ENCODE measurements at places on chromosomes 11 and 22.

DNA sequence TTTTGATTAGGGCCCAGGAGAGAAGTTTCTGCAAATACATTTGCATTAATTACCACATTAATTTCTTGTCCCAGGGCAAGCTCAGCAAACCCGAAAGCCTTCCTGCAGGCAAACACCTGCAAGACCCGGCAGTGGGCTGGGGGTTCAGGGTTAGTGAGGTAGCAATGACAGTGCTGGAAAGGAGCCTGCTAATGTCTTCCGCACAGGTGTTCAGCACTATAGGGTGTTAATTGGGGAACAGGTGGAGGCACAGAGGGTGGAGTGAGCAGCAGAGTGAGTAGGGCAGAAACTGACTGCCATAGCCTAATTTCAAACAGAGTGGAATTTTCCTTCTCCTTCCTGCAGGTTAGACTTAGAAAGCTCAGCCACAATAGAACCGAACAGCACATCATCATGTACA, 50.9 kb upstream of the UBASH3B start:
- DNase-seq = no peak

GRCh38 chr11:3165152-3165705, at the start of gene OSBPL5:
Gene OSBPL5 (minus strand): TSS chr11:3165310. CDS start chr11:3129148, 36,162 bp downstream.
- DNase-seq = peak; percentile 65

GRCh38 chr11:14552089-14552488, 31.9 kb upstream of the PSMA1 start:
- no peak for DNase-seq

DNA sequence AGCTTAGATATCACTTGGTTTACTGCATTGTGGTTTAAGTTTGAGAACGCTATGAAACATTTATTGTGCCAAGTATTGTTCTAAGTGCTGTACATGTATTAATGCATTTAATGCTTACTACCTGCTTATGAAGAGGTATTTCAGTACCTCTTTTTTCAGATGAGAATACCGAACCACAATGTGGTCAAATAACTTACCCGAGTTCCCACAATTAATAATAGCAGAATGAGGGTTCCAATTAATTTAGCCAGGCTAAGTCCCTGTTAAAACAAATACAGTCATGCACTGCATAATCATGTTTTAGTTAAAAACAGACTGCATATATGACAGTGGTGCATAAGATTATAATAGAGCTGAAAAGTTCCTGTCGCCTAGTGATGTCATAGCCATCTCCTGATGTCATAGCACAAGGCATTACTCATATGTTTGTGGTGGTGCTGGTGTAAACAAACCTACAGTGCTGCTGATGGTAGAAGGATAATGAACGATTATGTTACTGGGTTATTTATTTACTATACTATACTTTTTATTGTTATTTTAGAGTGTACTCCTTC, 4.3 kb downstream of the ZC3H12C start:
- no peak for DNase-seq

DNA sequence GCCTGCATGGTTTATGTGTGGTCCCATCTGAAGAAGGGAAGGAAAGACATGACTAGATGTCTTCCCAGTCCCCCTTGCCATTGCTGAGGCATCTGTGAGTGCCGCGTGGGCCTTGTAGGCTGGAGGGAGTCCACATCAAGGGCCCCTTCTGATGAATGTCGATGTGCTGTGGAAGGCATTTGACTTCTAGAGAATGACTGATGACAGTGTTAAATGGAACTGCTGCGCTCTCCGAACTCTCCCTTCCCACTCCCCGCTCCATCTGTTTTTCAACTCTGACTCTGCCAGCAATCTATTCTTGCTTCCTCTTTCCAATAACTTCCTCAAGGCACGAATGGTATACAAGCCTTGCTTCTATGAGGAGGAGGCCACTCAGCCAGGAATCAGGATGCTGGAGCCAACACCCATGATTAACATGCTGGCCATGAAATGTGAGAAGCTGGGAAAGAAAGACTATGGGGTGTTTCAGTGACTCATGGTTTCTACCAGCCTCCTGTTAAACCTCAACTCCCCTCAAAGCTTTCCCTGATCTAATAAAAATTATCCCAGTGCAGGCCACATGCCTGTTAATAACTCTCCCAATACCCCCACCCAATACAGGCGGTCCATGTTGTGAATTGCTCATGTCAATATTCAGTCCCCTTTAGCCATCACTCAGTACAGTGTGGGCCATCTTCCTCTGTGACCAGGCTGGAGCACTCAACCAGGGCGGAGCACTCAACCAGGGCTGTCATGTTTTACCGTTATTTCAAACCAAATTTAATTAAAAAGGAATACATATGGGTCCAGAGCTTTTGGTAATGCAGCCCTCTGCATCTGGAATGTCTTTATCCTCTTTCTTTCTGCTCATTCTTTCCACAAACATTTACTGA, 46.4 kb upstream of the TBCEL start:
- DNase-seq = no peak

DNA sequence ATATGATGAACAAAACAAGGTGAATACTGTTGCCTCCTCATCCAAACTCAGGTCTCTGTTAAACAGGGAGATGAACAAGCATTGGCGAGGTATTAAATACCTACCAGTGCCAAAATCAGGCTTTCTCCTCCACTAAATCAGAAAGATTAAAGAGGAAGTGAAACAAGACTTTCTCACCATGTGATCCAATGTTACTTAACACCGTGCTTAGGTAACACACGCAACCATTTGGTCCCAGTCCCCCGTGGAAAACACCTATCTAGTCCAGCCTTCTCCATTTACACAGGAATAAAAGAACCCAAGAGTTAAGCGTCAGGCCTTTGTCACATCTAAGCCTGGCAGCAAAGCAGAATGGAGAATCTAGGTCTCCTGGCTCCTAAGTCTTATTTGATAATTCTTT, 34.5 kb downstream of the TENM4 start:
- DNase-seq = no peak

DNA sequence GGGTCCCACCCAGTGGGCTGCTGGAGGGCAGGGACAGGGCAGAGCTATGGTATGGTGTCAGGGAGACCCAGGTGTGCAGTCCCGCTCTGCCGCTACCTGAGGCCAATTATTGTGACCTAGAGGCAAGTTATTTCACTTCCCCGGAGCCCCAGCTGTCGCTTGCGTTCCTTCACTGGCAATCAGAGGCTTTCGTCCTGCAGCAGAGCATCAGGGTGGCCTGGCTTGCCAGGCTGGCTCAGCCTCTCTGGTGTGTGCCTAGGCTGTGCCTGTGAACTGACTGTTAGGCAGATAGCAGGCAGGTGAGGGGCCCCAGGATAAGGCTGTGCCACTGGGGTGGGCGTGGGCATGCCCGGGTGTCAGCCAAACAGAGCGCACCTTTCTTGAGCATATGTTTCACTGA, 31.4 kb downstream of the GLB1L2 start:
- no peak for DNase-seq

- peak; percentile 19 for DNase-seq
Observed at GRCh38 chr11:120660024-120660565, 148.5 kb downstream of the GRIK4 start.

DNA sequence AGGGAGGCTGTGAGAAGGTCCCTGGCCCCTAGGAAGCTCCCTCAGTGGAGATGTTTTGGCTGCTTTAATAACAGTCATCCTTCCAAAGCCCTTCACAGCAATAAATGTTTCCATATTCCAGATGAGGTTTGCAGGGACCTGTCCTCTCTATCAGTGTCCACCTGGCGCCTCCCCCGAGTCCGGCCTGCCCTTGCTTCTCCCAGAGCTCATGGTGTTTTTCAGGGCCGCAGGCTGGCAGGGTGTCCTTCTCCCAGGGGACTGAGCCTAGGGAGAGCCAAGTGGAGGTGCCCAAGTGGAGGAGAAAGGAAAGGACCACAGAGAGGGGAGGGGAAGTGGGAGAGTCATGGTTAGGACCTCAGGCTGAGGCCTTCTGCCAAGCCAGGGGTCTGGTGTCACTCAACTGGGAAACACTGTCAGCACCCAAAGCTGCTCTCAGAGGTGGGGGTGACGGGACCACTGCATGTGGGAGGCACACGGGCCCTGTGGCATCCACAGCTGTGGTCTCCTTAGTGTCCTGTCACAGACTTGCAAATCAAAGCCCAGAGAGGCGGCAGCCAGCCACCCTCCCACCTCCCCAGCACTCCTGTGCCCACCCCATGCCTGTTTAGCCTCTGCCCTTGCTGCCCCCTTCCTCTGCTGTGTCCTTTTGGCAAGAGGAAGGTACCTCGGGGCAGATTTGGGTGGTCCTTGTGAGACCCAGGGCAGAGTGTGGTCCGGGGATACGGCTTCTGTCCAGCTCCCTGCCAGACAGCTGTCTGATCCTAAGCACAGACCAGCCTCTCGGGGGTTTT, 6.4 kb downstream of the DERL3 start:
- DNase-seq = no peak

GRCh38 chr22:40007853-40008710, 13.3 kb downstream of the FAM83F start:
- DNase-seq = no peak

GRCh38 chr11:125807909-125808308, 20.0 kb downstream of the PATE3 start:
- no peak for DNase-seq

GRCh38 chr11:10592331-10592730, 23.9 kb upstream of the LYVE1 start:
- DNase-seq = no peak

- DNase-seq = no peak
Observed at GRCh38 chr22:36907253-36908195, 5.9 kb upstream of the CSF2RB start.

DNA sequence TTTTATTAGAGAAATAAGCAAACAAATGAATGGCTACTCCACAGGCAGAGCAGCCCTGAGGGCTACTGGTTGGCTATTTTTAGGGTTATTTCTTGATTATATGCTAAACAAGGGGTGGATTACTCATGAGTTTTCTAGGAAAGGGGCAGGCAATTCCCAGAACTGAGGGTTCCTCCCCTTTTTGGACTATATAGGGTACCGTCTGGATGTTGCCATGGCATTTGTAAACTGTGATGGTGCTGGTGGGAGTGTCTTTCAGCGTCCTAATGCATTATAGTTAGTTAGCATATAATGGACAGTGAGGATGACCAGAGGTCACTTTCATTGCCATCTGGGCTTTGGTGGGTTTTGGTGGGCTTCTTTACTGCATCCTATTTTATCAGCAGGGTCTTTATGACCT, 19.2 kb downstream of the SLC22A6 start:
- no peak for DNase-seq

GRCh38 chr11:45812581-45813548, 7.9 kb downstream of the SLC35C1 start:
- DNase-seq = no peak

GRCh38 chr22:32775957-32776356, 25.5 kb upstream of the TIMP3 start:
- DNase-seq = no peak

DNA sequence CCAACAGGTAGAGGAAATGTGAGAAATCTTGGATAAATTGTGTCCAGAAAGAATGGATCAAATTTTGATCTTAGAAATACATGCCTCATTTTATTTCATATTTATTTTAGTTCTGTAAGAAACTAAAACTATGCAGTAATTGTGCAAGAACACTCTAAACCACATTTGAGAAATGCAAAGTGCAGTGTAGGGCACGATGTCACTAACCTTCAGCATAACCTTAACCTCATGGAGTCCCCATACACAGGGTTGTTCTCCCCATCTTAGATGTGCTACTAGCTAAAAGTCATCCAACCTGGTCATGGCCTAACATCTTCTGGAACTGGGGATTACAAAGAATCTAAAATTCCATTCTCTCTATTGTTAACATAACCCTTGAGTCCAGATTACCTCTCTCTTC, 48.4 kb upstream of the ARHGAP42 start:
- DNase-seq = no peak

DNA sequence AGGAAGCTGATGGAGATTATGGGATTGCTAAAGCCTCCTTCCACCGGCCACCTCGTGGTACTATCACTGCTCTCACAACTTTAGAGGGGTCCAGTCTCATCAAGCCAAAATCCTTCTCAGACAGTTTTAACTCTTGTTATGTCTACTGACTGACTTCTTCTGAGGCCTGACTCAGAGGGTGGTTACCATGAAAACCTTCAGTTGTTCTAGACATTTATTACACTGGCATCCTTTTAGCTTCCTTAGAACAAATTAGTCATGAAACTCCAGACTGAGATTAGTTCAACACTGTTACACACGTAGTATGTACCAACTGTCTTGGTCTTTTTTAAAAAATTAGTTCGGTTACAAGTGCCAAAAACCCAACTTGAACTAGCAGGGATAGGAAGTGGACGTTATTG, 7.5 kb downstream of the DIXDC1 start:
- no peak for DNase-seq

- no peak for DNase-seq
Observed at GRCh38 chr11:6642957-6643356, 12.7 kb downstream of the DCHS1 start.

DNA sequence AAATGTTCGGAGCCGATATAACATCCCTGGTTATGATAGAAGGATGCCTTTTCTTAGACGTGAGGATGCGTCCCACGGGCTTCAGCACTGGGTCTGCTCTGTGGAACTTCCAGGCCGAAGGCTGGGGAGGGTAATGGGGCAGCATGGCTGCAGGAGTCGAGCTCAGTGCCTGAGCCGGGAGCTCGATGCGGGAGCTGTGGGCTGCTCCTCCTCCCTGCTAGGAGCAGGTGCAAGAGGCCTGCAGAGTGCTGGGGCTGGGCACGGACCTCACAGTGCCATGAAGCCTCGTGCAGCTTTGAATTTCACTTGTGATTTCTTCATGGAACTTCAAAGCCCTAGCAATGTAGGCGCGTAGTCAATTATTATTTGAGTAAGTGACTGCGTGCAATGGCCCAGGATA, 6.0 kb downstream of the TUBA8 start:
- DNase-seq = no peak

DNA sequence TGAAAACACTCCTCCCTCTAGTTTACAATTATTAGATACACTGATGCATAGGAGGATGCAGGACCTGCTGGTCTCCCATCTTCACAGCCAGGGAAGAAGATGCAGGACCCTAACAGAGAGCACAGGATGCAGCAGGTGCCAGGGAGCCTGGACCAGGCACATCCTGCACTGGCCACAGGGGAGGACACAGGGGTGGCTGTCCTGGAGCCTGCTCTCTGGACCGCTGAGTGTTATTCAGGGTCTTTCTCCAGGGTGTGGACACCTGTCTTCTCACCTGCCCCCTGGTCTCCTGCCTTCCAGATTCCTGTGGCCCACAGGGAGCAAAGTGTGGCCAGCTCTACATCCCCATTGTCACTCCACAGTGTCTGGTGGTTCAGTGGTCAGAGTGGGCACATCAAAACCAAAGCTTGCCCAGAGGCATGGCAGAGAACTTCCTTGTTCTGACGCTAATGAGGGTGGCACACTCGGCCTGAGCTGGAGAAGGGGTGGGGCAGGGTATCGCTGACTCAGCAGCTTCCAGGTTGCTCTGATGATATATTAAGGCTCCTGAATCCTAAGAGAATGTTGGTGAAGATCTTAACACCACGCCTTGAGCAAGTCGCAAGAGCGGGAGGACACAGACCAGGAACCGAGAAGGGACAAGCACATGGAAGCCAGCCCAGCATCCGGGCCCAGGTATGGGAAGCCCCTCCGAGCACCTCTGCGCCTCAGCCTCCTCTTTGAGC, at the start of gene APOBEC3A:
TSS of gene APOBEC3A (plus strand) at position 564 of the 725 bp plus-strand sequence. CDS start at position 647, 83 bp downstream.
- no peak for DNase-seq

- DNase-seq = peak; percentile 19
Observed at GRCh38 chr22:35914665-35915476, 113.8 kb downstream of the RBFOX2 start.

Measured in natural killer cell (primary cell).